ENCODE measurements at places on chromosomes 1 and 21.

- no peak for DNase-seq
Observed at GRCh38 chr21:32520875-32521735, 64.2 kb downstream of the TCP10L start.

GRCh38 chr21:15567191-15567590, 162.6 kb upstream of the USP25 start:
- no peak for DNase-seq

GRCh38 chr1:94383966-94384408, 34.2 kb upstream of the ABCD3 start:
- no peak for DNase-seq

DNA sequence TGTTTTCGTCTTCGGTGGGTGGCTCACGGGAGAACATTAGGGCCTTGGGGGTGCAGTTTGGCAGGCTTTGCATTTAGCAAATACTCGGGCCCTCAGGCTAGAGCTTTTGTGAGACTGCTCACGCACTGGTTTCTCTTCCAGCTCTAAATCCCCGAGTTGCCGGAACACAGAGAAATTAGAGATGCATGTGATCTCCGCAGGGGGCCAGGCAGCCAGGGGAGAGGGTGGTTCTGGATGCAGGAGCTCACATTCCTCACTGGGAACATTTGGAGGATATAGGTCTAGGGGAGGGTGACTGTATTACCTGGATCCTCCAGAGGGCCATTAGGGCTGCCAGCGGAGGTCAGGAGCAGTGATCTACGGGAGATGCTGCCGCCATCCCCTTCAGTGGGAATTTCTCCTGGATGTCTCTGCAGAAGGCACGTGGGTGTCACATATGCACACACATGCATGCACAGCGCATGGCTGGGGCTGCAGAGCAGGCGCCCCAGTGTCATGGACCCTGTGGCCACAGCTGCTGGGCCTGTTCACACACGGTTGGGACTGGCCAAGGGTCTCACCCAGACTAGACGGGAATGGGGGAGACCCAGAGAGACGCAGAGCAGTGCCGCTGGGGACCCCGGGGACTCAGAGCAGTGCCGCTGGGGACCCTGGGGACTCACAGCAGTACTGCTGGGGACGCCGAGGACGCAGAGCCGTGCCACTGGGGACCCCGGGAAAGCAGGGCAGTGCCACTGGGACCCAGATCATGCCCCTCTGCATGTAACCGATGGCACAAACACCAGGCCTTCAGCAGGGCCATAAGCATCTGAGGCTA, 258.7 kb downstream of the CAMTA1 start:
- no peak for DNase-seq

- no peak for DNase-seq
Observed at GRCh38 chr1:85289848-85290335, 13.5 kb upstream of the BCL10 start.

GRCh38 chr21:45125357-45125756, 51.0 kb downstream of the ADARB1 start:
- DNase-seq: no peak

GRCh38 chr1:15077384-15077783, 76.2 kb upstream of the TMEM51 start:
- DNase-seq: no peak

- DNase-seq: no peak
Observed at GRCh38 chr1:234839663-234840062, 229.7 kb upstream of the IRF2BP2 start.

DNA sequence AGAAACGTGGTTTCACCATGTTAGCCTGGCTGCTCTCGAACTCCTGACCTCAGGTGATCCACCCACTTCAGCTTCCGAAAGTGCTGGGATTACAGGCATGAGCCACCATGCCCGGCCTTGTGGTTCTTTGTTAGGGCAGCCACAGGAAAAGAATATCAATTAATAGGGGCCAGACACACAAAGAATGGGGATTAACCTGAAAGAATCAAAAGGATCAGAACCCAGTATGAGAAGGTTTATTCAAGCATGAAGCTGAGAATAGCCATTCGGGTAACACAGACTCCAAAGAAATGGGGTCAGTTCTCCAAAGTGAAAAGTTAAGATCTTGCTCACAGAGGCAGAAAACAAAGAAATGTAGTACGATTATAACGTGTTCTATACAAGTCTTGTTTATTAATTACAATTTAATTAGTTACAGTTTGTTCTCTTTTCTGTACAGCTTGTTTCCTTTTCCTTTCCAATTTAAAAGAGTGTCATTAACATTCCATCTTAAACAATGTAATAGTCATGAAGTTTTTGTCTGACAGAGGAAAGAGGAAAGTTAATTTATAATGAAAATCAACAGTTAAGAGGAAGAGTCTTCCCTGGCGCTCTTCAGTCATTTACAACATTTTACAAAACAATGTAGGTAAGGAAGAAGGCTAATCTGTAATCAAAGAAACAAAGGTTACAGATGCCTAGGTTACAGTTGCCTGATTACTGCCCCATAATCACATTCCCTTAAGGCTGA, 51.3 kb upstream of the SLC45A1 start:
- DNase-seq: no peak

DNA sequence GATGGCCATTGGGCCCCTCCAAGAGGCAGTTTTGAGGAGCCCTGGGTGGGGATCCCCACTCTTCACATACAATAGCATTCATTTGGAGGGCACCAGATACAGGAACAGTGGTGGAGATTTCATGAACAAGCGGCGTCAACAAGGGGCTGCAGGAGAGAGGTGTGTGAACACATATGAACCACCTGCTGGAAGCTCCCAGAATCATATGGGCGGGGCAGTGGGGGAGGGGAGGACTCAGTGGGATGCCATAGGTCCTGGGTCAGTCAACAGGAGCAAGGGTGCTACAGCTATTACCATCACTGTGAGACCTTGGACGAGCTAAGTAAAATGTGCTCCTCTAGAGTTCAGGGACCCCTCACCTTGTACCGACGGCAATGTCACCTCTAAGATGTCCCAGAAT, 100.4 kb upstream of the IRF2BP2 start:
- DNase-seq: no peak

- no peak for DNase-seq
Observed at GRCh38 chr1:204959836-204960235, 83.2 kb upstream of the CNTN2 start.

GRCh38 chr1:20431176-20431460, 54.9 kb downstream of the CAMK2N1 start:
- no peak for DNase-seq

DNA sequence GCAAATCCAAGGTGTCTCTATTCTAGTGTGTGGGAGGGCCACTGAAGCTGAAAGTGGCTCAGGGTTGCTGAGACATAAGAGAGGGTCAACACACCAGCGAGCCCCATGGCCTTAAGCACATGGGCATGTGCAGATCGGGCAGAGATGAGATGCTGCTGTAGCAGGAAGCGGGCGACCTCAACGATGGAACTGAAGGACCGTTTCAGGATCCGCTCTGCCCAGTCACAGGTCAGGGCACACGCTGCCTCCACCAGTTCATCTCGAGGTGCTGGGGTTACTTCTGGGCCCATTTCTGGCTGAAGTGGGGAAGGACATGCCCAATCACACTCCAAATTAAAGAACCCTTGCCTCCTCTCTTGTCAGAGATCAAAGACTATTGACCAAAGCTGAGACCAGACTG, 3.5 kb downstream of the RFX5 start:
- DNase-seq: no peak

- no peak for DNase-seq
Observed at GRCh38 chr21:36481639-36482038, 1.7 kb upstream of the CLDN14 start.

- no peak for DNase-seq
Observed at GRCh38 chr1:36876990-36877389, 157.3 kb downstream of the GRIK3 start.

DNA sequence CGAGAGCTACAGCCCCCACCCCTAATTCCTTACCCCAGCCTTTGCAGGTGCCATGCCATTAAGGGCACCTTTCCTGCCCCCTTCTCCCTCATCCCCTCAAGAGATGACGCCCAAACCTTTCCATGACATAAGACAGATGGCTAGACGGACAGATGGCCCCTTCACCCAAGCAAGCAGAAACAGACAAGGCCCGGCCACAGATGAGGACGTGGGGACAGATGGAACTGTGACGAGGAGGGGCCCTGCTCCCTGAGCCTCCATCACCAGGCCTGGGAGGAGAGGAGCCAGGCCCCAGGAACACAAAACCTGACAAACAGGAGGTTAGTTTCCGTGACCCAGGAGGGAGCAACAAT, 24.7 kb upstream of the PEF1 start:
- no peak for DNase-seq

DNA sequence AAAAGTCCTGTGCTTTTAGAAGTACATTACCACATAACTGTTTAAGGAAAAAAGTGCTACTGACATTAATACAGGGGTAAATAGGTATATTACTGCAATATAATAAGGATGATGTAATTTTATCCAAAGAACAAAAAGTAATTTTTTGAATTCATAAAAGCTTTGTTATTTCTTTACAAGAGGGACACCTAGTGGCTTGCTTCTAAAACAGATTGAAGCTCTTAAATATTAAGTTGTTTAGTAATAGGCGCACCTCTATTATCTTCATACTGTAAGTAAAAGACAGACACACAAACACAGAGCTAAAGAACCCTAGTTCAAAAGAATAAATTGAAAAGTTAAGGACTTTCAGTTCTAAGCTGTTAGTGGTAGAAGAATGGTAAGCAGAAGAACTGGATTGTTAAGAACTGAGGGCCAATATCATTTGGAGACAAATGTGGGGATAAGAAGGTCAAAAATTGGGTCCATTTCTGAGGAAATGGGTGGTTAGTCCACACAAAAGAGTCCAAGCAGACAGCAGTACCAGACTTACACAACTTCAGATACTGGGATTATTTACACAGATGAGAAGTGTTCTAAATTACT, 15.4 kb downstream of the ZNHIT6 start:
- DNase-seq: no peak

DNA sequence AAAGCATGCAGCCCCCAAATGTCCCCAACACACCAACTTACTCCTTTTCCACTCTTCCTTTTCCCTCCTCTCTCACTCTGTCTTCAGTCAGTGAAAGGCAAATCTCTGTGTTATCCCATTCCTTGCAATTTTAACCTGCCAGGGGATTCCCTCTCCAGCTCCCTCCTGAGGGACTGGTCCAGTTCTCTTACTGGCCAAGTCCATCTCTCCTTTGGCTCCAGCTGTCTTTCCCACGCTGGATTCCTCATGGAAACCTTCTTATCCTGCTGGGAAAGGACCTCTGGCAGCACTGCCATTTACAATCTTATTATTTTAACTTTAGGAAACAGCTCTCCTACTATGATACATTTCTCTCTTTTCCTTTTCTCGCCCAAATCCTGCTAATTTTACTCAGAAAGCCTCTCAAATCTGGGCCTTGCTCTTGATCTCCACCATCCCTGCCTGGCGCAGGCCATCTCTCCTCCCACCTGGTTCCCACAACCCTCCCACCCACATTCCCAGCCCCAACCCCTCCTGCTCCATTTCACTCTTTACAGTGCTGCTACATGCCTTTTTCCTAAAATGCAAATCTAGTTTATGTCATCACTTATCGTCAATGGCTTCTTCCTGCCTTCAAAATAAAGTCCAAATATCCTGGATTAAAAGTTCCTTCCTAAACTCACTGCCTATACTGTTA, 72.7 kb upstream of the CNN3 start:
- no peak for DNase-seq
